Adipocyte (in vitro differentiated cells): ENCODE measurements at places on chromosomes 1 and 21.
A peak's percentile ranks its signal among the peaks of the same experiment; 100 is the strongest.

DNA sequence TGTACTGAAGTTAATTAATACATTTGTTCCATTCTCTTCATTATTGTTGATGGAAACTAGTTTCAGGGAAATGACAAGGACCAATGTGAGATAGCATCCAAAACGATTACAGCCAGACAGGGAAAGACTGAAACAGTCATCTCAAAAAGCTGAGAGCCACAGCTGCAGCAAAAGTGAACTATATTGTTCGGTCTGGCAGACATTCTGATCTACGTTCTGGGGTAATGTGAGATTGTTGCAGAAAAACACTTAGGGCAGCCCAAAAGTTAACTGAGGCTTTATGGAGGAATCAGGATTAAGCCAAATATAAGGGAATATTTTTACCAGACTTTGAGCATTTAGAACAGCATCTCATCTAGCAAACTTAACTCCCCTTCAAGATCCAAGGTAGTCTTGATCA, 112.9 kb downstream of the LRRC40 start:
- no peak for DNase-seq

DNA sequence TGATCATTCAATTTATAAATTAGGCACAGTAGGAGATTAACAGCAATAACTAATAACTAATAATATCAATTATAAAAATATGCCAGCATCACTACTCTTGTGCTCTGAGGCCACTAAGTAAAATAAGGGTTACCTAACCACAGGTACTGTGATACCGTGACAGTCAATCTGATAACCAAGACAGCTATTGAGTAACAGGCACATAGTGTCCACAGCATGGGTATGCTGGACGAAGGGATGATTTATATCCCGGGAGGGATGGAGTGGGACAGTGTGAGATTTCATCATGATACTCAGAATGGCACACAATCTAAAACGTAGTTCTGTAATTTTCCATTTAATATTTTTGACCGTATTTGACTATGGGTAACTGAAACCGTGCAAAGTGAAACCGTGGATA, 39.4 kb downstream of the CD46 start:
- DNase-seq = no peak

GRCh38 chr1:117843791-117844190, 85.6 kb downstream of the GDAP2 start:
- no peak for DNase-seq

- peak; percentile 63 for DNase-seq
Observed at GRCh38 chr1:37958690-37959089, 11.8 kb upstream of the INPP5B start.

- no peak for DNase-seq
Observed at GRCh38 chr1:225155555-225155954, 226.1 kb downstream of the DNAH14 start.

DNA sequence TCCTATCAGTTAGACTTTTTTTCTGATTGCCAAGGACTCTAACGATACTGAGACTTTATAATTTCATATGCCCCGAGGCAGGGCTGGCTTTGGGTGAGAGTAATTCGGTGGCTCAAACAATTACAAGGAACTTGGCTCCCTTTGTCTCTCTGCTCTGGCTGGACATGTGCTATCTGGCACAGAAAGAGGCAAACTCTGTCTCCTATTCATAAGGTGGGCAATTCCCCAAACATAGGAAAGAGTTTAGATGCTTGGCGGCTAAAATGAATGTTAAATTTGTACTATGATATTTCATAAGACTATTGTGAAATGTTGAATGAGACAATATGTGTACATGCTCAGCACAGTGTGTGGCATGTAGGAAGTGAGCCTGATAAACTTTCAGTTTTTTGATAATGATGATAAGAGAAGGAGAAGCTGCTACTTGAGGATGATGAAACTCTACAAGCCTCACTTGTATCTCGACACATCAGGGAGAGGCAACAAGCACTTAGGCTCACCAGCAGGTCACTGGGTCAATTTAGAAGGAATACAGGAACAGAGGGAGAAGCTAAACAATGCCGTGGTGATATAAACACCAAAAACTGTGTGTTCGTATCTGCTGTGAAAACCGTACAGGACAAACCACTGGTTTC, 12.6 kb upstream of the NTPCR start:
- peak; percentile 76 for DNase-seq

DNA sequence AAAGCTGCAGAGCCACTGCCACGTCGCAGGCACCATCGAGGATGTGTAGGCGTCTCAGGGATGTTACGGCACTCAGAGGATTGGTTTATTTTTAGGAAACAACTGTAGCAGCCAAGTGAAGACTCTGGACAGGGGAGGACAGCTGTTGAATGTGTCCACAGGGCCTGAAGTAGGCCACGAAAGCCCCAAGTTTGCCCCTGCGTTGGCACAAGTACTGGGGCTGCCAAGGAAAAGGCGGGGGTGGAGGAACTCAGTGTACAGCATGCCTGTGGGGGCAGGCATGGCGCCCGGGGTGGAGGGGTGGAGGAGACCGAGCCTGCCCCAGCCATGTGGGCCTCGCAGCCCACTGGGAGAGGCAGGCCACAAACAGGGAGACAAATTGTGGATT, 89.7 kb downstream of the ADARB1 start:
- no peak for DNase-seq

GRCh38 chr1:75908717-75909152, 23.5 kb downstream of the ASB17 start:
- DNase-seq = peak; percentile 80

DNA sequence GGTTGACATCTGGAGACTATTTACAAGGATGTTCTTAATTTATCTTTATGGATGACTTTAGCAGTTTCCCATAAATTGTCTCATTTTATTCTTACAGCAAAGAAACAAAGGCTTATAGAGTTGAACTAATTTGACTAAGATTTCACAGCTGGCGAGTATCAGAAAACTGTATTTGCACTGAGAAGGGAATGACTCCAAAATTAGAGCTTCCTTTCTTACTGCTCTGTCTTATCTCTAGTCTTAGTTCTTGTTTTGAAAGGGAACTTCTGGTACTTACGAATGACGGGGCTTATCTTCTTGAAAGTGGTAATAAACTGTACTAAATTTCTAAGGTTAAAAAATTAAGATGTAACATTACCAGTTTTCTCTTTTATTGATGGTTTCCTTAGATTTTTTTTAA, 13.6 kb downstream of the CNST start:
- DNase-seq = no peak

DNA sequence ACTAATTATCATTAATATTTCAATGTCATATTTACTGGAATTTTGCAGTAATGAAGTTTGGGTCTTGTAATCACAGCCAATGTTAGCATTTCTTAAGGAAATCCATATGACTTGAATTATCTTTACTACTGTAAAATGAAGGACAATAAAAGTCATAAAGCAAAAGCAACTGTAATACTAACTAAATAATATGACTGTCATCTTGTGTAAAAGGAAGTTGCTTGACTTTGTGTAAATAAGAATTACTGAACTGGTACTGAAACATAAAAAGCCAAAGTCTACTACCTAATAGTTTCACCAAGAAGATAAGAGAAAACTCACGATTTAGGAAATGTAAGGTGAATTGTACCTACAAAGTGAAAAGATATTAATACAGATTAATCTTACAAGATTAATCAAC, 57.5 kb downstream of the ATP6V1G3 start:
- DNase-seq = no peak

- no peak for DNase-seq
Observed at GRCh38 chr1:165416876-165417275, 28.1 kb downstream of the RXRG start.

- no peak for DNase-seq
Observed at GRCh38 chr21:31448496-31448895, 104.4 kb upstream of the TIAM1 start.

- no peak for DNase-seq
Observed at GRCh38 chr21:42285569-42286245, 29.5 kb downstream of the TFF3 start.
